Activated CD4-positive, alpha-beta memory T cell treated with anti-CD3 and anti-CD28 coated beads, Interleukin-2, amount 10 ng/mL, durations not matched to agents 7 days and 5 days (primary cell): ENCODE measurements at places on chromosomes 3 and 15.

DNA sequence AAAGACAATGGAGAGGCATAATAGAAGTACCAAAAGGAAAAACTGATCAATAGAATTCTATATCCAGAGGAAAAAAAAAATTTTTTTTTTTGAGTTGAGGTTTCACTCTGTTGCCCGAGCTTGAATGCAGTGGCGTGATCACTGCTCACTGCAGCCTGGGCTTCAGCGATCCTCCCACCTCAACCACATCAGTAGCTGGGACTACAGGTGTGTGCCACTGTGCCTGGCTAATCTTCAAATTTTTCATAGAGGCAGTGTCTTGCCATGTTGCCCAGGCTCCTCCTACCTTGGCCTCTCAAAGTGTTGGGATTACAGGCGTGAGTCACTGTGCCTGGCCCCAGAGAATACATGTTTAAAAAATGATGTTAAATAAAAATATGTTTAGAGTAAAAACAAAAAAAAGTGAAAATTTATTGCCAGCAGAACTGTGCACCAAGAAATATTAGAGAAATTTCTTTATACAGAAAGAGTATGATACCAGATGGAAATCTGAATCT lies 154.3 kb upstream of the ZBTB20 start:
- DNase-seq = no peak

- DNase-seq = no peak
These were observed 7.4 kb downstream of the FAM3D start for GRCh38 chr3:58659051-58659675.

DNA sequence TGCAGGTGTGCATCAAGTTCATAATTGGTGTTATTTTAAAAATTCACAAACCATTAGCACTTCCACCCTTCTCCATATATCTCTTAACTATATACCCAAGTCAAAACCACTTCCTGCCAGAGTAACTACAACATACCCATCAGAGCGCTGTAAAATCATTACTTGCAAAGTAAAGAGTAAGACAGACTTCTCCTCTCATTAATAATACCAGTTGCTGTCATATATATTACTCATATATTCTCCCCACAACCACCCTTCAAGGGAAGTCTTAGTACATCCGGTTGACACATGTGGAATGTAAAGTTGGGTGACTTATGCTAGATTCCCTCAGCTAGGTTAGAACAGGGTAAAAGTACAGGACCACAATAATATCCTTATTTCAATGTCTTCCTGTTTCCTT lies 5.6 kb downstream of the TERC start:
- no peak for DNase-seq

DNA sequence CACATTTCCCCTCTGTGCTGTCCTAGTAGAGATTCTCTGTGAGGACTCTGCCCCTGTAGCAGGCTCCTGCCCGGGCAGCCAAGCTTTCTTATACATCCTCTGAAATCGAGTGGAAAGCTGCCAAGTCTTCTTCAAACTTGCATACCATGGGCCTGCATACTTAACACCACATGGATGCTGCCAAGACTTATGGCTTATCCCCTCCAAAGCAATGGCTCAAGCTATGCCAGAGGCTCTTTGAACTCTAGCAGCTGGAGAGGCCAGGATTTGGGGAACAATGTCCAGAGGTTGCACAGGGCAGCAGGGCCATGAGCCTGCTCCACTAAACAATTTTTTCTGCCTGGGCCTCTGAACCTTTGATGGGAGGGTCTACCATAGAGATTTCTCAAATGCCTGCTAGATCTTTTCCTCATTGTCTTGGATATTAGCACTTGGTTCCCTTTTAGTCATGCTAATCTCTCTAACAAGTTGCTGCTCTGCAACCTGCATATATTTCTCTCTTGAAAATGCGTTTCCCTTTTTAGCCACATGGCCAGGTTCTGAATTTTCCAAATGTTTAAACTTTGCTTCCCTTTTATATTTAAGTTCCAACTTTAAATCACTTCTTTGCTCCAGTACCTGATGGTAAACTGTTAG lies 6.1 kb upstream of the PLSCR4 start:
- no peak for DNase-seq

DNA sequence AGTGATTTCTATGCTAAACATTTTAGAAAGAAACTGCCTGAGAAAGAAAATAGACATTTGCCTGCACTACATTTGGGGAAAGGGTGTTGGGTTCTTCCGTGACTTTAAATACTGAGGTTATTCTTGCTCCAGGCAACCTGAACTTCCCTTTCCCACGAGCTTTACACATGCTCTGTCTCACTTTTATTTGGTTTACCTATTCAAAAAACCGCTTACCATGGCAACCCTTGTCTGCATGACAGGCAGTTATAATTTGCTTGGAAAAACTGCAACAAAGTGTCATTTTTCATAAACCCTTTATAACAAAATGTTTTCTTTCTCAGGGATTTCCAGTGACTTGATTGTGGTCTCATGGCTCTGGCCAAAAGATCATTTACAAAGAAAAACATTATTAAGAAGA lies 416.3 kb upstream of the MEIS2 start:
- DNase-seq = no peak

DNA sequence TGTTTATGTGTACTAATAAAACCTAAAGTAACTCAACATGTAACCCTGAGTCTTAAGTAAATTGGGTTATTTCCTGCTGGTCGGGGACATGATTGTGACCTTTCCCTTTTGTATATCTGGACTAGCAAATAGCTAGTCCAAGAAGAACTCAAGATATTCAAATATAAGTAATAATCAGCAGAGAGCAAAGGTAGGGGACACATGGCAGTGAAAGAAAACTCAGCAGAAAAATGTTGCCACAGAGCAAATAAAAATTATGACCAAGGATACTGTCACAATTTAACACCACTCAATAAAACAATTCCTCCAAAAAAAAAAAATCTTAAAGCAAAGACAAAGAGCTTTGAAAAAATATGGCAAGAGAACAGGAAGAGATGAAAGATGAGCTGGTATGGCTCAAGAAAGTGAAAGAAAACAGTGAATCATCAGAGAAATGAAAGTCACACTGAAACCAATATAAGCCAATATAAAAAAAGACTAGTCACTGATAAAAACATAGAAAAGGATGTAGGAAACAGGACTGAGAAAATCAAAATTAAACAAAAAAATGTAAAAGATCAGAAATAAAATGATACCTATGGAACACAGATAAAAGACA lies 43.4 kb downstream of the HLTF start:
- DNase-seq = no peak

DNA sequence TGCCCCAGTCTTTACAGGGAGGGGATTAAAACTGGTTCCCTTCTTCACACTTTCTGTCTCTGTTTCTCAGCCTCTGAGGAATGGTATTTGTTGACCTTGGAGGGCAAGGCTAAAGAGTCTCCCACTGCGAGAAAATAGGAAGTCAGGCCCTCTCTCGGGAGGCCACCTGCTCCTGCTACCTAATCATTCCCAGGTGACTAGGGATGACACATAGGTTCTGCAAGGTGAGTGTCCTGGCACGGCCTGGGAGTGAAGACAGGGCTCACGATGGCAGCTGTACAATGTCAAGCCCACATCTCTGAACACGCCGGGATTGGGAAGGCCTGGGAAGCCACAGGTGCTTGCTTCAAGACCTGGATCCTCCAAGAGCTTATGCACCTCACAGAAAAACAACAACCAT lies 314.2 kb downstream of the NTRK3 start:
- DNase-seq = no peak

GRCh38 chr3:106827515-106828213 lies 549.6 kb upstream of the CCDC54 start:
- DNase-seq = no peak

DNA sequence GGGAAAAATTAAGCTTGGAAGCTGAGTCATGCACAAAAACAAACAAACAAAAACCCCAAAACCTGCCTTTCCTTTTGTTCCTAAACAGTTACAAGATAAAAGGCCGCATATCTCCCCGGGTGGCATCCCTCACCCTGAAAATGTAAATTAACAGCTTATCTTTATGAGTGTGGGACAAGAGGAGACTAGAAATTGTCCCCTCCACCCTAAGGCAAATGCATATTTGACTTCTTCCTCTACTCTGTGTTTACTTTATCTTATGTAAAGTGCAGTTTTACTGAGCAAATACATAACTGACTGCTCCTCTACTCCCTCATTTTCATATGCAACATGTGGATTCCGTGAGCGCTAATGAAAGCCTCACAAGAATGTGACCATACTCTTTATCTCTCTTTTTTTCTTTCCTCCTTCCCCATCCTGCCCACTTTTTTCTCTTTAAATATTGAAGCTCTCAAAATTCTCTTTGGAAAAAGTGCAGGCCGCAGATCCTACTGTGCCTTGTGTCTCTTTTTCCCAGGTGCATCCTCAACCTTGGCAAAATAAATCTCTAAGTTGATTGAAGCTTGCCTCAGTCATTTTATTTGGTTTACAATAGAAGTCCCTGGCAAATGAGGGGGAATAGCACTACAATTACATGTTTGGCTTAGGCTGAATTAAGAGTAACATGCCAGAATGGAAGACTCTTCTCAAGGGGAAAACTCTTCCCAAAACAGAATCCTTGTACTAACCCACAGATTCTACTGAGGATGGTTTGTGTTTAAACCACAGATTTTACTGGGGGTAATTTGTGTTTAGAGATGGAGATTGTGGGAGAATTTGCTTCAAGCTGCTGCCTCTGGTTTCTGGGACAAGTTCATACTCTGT lies 72.7 kb upstream of the WDR72 start:
- no peak for DNase-seq

GRCh38 chr15:62644889-62645742 lies 397.4 kb upstream of the TPM1 start:
- DNase-seq = no peak

- no peak for DNase-seq
These were observed 245.7 kb upstream of the RORA start for GRCh38 chr15:61474796-61475195.

DNA sequence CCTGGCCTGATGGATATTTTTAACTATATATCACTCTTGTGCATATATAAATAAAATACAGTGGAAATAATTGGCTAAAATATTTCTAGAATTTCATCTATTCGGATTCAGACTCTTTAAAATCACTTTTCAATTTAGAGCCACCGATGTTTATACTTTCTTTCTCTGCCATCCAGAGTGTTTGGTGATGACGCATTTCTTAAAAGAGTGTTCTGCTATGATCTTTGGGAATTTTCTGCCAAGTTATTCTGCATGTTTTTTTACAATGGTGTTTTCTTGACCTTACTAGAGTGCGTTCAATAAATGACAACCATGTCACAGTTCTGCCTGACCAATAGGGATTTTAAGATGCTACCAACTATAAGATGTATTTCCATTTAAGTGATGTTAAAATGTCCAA lies 30.2 kb downstream of the PPP2R3A start:
- no peak for DNase-seq

GRCh38 chr3:47370887-47371697 lies 9.7 kb upstream of the PTPN23 start:
- DNase-seq = peak; percentile 43

GRCh38 chr3:25468866-25469319 lies 40.8 kb downstream of the RARB start:
- DNase-seq = no peak

GRCh38 chr15:77440378-77440999 lies 19.8 kb downstream of the HMG20A start:
- DNase-seq = no peak

- peak; percentile 76 for DNase-seq
These were observed at the start of gene DUSP7 for GRCh38 chr3:52056521-52056967. Gene DUSP7 (minus strand): TSS chr3:52056571. CDS start chr3:52056366, 205 bp downstream.

GRCh38 chr3:136932523-136932922 lies 25.3 kb upstream of the IL20RB start:
- no peak for DNase-seq

- no peak for DNase-seq
These were observed 442.0 kb downstream of the LPP start for GRCh38 chr3:188595890-188596376.

GRCh38 chr3:57959423-57960173 lies 48.6 kb upstream of the FLNB start:
- no peak for DNase-seq

DNA sequence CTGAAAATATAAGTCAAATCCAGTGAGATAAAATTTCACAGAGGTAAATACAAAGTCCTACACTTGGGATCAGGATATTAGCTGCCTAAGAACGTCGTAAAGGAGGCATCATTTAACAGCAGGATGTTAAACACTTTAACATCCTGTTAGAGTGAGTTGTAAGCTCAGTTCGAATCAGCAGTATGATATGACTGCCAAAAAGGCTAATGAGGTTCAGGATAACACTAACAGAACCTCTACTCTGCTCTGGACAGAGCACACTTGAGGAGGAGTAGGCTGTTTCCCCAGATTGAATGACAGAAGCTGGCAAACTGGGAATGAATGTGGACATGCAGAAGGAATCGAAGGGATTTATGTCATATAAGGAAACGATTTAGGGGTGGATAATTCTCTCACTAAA lies 227.1 kb upstream of the CD96 start:
- DNase-seq = no peak

GRCh38 chr3:15043408-15044171 lies 21.5 kb downstream of the MRPS25 start:
- DNase-seq = no peak

DNA sequence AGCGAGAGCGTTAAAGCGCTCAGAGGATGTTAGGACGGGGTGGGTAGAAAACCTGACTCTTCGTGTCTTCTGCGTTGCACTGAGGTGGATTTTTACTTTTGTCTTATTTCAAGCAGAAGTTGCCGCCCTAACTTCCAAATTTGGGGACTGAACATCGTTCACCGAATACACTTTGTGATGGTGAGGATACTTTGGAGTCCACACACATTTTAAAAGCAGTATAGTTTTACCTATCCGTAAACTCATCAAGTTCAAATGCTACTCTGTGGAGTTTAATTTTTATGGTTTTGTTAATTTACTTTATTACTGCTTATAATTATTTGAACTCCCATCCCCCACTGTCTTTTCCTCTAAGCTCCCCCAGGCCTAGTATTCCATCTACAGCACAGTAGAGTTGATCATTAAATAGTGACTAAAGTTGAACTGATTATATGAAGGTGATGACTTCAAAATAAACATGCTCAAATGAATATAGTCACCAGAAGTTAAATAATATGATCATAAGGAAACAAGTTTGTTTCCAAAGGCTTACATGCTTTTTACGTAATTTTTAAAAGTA lies 617 bp upstream of the EOGT start:
- DNase-seq = no peak

DNA sequence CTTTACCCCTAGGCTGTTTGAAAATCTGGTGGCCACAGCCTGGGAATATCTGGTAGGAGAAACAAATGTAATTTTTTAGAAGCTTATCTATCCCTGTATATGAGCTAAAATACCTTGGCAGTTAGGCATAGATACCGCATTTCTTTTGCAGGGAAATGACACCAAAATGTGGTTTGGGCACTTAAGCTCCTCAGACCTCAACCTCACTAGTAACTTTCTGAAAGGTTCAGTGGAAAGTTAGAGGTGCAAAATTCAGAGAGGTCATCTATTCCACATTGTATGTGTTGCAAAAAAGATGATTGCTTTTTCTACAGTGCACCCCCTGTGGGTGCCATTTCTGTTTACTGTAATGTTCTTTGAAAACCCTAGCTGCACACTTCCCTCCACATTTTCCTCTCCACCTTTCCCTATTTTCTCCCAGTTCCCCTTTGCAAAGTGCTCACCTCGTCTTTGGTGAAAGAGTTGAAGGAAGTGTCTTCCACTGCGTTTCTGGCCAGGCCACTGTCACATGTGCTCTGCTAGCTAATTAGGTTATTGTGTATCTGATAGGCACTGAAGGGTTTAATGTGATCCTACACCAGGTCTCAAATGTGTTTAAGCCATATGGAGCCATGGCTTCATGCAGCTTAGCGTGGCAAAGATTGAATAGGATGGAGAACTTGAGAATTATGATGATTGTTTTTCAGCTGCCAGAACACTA lies 1.3 kb downstream of the SACM1L start:
- peak; percentile 35 for DNase-seq
